ENCODE measurements at places on chromosomes 11 and 22.

DNA sequence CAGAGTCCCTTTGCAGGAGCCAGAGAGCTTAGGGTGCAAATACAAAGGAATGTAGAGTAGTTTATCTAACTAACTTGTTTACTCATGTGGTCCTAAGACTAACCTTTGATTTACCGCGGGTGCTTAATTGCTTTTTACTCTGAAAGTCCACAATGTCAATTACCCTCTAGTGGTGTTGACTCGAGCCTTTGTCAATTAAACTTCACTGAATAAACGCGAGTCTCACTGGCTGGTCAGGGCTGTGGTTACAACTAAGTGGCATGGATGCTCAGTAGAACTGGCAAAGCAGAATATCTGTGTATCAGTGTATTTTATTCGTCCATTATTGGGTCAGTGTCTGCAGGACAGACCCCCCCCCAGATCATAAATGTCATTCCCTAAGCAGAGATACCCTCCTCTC is 181.7 kb downstream of the OR4C45 start:
- no peak for DNase-seq

DNA sequence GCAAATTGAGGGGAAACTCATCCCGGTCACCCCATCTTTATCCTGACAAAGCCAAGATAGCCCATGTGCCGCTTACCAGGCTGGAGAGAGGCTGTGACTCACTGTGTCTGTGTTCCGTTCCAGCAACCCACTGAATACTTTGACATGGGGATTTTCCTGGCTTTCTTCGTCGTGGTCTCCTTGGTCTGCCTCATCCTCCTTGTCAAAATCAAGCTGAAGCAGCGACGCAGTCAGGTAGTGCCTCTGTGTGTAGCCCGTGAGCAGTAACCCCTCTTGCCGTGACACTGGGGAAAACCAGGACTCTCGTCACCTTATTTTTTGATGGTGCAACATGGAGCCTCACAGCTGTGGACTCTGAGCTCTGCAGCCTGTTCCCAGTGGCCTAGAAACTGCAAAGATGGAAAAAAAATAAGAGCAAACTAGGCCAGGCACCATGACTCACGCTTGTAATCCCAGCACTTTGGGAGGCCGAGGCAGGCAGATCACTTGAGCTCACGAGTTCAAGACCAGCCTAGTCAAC is 16.9 kb downstream of the C22orf31 start:
- DNase-seq, result no peak

DNA sequence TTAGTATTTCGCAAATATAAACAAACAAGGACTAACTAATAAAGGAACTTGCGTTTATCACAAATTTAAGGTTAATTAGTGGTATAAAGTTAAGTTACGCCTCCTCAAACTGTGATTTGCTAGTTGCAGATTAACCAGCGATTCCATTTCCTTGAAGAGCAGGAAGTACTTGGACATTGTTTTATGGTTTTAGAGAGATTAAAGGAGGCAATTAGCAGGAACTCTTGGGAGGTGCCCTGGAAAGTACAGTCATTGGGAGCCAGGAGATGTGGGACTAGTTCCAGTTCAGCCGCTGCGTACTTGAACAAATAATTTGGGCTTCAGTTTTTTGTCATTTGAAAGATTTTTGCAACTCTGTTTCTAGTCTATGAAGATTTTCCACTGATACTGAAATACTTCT is 3.3 kb downstream of the FAM118B start:
- no peak for DNase-seq

DNA sequence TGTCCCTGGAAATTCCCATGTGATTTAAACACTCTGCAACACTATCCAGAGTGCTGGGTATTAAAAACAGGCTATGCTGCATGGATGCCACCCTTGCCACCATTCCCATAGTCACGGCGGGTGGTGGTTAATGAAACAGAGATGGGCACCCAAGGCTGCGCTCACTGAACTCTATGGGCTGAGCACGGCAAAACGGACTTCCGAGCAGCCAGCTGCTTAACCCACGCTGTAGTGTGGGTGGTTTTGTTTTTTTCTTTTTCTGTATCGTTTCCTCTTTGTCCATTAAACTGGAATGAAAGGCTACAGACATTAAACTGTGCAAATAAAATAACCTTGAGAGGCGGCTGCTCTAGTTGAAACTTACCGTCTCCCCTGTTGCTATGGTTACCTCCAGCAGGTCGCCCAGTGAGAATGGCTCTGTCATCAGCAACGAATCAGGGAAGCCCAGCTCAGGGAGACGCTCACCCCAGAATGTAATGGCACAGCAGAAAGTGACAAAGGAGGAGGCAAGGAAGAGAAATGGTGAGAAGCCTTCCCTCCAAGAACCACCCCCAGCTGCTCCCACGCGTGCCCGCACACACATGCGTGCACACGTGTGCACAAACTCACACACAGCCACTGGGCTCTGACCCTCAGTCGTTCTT is 102.1 kb downstream of the C11orf91 start:
- no peak for DNase-seq

GRCh38 chr11:120577624-120578363 is 66.2 kb downstream of the GRIK4 start:
- no peak for DNase-seq

- no peak for DNase-seq
These were observed 168.0 kb upstream of the BDNF start for GRCh38 chr11:27868226-27868625.

- no peak for DNase-seq
These were observed 16.7 kb downstream of the OR4C3 start for GRCh38 chr11:48341466-48341865.

DNA sequence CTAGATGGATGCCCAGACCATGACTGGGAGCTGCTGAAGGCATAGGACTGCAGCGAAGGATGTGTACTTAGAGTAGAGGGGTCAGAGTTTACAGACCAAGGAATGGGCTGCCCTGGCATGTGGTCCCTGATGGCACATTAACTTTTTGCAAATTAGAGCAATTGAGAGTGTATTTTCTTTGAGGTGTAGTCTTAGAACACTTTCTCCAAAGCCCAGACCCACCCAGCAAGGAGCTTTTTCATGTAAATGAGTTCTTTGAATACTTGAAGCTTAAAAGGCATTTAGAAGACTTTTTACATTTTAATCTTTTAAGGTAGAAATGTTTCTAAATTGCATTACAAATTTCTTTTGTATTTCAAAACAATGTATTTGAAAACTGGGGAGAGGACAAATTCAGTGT is 8.9 kb downstream of the OR4X1 start:
- no peak for DNase-seq

- DNase-seq, result no peak
These were observed 32.9 kb downstream of the ELFN2 start for GRCh38 chr22:37394341-37394740.

DNA sequence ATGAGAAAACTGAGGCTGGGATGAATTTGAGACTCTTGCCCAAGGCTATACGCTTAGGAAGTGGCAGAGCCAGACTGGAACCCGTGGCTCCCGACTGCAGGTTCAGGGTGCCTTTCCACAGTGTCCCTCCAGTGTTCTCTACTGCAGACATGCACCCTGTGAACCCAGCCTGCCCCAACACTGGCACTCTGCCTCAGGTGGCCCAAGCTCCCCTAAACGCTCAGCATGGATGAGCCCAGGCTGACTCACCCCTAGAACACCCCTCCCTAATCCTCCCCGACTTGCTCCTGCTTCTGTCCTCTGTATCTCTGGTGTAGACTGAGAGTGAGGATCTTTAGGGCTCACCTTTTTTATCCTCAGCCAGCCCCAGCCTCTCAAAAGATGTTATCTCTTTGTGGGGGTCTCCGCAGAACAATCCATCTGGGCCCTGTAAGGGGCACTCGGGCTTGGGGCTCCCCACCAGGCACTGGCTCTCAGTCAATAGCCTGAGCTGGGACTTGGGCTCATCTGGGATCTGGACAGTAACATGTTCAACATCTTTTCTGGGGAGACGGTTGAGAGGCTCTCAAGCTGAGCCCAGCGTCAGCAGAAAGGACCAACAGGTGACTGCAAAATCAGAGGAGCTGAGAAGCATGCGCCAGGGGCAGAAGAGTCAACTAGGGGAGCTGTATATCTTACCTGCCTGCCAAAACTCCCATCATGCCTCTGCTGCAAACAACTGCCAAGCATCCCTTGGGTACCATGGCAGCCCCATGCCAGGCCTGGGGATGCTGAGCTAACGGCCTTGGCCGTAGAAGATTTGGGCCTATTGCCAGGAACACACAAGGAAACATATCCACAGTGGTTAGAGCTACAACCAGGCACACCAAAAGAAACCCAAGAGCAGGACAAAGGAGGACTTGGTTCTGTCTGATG is 176.2 kb downstream of the BUD13 start:
- no peak for DNase-seq

DNA sequence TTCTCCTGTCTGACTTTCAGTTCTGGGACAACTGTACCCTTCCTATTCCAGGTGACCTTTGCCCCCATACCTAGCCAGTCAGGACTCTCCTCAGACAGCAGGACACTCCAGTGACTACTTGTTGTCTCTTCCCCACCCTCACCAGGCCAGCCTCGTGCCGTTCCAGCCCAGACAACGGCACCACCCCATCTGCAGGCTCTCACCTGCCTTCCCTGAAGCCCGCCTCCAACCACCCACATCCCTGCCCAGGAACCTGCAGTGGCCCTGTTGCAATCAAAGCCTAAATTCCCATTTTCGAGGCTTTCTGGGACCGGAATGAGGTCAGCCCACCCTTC is 3.7 kb downstream of the IL2RB start:
- DNase-seq, result no peak

DNA sequence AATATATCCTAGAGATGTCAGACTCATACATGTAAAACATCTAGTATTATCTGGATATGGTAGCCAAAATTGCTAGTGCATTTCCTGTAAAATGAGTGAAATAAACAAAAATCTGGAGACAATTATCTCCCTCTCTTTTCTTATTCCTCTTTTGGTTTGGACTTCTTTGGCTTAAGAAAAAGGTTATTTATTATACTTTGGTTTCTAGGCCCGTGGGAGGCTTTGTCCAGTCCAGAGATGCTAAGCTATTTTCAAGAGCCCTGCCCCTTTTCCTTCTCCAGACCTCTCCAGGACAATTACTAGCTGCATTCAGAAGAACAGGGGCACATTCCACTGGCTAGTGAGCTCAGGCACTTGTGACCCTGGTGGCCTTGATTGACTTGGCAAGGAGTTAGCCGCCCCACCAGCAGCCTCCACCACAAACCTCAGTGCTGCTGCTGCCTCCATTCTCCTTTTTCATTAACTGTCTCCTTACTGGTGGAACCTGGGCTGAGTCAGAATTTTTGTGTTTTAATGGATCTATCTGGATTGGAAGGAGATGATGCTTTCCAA is 747.3 kb upstream of the TENM4 start:
- DNase-seq, result no peak

GRCh38 chr11:132206993-132207392 is 836.6 kb downstream of the NTM start:
- no peak for DNase-seq
